ENCODE measurements at places on chromosomes 7 and 10.

- DNase-seq = no peak
These were observed 3.7 kb upstream of the HDAC9 start for GRCh38 chr7:18491871-18492270.

DNA sequence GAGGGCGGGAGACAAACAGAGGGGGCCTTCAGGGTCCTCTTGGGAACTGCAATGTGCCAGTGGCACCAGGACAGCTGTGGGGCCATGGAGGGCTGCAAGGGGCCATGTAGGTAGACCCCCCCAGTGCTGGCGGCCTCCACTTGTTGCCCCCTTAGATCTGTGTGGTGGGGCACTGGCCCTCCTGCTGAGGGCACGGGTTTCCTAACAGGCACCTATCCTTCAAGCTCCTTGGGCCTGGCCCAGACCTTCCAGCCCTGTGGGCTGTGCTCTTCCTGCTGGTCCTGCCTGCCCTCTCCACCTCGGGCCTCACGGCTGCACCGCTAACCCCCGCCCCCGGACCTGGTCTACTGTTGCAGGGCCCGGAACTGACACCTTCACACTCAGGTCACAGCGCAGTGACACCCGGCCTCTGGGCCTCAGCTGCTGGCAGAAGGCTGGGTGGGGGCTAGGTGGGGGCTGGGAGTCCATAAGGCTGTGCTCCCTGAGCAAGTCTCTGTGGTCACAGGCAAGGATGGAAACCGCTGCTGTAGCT lies 12.6 kb downstream of the RASGEF1A start:
- DNase-seq = no peak

DNA sequence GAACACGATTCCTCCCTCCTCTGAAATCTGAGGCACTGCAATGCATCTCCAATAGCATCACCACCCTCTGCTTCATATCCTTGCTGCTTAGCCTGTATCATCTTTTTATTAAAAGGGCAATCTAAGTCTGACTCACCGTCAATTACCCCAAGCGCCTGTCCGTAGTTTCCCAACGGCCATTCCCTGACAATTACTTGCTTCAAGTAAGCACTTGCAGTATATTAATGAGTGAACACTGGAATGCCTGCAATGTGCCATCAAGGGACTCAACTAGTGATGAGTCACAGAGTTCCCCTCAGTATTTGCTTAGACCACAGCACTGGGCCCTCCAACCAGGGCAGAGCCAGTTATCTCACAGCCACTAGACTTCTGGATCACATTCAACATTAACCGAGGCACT lies 19.5 kb upstream of the PPP1R3C start:
- no peak for DNase-seq

GRCh38 chr7:37448636-37449361 lies at the start of gene ELMO1:
Gene ELMO1 (minus strand): TSS chr7:37448864. CDS start chr7:37342690, 106,174 bp downstream.
- peak; percentile 29 for DNase-seq

GRCh38 chr7:93884541-93884940 lies 6.0 kb downstream of the TFPI2 start:
- no peak for DNase-seq

- no peak for DNase-seq
These were observed 24.0 kb downstream of the NPC1L1 start for GRCh38 chr7:44517175-44517574.

DNA sequence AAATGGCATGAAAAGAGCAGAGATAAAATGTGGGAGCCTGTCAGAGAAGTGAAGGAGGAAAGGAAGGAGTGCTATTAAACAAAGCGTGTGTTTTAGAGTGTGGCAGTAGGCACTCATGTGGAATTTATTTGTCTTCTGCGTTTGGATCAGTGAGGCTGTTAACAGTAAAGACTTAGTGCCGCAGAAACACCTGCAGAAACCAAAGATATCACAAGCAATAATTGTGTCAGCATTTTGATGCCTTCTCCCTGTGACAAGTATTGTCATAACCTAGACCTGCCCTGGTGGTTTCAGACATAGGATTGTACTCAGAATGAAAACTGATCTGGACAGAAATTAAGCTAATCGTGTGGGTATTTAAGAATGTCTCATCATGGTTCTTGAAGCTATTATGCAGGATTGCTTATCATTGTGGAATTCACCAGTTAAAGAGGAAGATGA lies 191.0 kb downstream of the CAMK1D start:
- DNase-seq = no peak

GRCh38 chr7:95875519-95875918 lies 103.2 kb downstream of the DYNC1I1 start:
- DNase-seq = no peak

DNA sequence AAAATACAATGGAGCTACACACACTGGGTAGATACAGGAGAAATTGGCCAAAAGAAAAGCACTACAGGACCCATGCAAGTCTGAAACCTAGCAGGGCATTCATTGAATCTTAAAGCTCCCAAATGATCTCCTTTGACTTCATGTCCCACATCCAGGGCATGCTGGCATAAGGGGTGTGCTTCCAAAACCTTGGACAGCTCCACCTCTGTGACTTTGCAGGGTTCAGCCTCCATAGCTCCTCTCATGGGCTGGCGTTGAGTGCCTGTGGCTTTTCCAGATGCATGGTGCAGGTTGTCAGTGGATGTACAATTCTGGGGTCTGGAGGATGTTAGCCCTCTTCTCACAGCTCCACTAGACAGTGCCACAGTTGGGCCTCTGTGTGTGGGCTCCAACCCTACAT lies 626.3 kb upstream of the POT1 start:
- DNase-seq = no peak

- DNase-seq = no peak
These were observed 339.9 kb upstream of the PODXL start for GRCh38 chr7:131896165-131896863.

DNA sequence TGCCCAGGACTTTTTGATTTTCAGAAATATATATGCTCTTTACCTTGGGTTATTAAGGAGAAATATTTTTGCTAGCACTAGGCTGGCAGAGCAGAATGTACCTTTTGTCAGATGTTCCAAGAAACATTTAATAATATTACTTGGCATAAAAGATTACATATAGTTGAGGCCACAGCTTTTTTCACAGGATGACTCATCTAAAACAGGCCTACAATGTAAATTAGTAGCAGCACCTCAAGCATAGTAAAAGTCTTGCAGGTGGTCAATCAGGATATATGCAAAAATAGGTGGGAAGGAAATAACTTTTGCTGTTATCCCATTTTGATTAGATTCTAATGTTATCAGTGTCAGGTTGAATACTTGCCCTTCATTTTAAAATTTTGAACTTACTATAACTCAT lies 14.9 kb upstream of the ITGB1 start:
- no peak for DNase-seq

- no peak for DNase-seq
These were observed 156.2 kb downstream of the PLPP4 start for GRCh38 chr10:120613180-120613579.

- no peak for DNase-seq
These were observed 44.3 kb downstream of the CCDC71L start for GRCh38 chr7:106616708-106617051.

GRCh38 chr10:42941790-42942189 lies 135.1 kb upstream of the RET start:
- no peak for DNase-seq

GRCh38 chr7:93117327-93117726 lies 452 bp downstream of the SAMD9 start:
- no peak for DNase-seq

DNA sequence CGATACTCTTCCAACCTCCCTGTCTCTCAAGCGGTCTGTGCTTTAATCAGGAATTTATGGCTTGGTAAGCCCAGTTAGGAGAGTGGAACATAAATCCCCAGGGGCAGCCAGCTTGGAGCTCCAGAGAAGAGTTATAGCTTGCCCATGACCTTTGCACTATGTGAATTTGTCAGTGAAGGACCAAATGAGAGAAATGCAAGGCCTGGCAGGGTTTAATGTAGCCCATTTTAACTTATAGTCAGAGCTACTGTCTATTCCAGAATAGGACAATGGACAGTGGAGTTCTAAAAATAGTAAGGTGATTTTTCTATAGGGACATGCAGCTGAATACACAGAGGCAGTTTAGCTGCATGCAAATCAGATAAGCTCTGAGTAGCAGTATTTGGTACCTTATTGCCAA lies 142.6 kb upstream of the CAV2 start:
- DNase-seq = no peak

DNA sequence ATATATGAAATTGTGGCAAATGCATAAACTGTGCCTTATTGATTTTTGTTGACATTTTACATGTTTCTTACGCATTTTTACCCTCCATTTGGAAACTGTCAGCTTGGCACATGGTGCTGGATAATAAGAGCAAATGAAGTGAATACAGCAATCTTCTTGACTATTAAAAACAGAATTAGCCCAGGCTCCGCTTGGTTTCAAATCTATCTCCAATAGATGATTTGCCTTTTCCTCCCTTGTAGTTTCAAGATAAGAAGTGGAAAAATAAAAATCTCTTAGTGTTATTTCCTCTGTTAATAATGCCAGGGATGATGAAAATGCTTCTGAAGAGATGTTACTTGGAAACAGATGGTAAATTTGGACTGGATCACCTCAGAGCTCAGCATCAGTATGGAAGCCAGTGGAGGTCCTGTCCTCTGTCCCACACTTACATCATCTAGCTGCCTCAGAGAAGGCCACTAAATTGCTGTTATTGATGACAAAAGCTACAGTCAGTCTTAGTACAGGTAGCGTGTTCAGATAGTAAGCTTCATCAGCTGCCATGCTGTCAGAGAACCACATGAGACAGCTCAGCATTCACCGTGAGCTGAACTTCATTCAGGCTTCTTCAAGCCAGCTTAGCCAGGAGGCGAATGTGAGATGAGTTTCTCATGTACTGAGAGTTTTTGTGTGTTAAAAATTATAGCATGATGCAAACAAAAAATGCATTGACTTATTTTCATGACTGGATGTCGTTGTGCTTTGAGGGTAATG lies 246.8 kb downstream of the CELF2 start:
- no peak for DNase-seq

DNA sequence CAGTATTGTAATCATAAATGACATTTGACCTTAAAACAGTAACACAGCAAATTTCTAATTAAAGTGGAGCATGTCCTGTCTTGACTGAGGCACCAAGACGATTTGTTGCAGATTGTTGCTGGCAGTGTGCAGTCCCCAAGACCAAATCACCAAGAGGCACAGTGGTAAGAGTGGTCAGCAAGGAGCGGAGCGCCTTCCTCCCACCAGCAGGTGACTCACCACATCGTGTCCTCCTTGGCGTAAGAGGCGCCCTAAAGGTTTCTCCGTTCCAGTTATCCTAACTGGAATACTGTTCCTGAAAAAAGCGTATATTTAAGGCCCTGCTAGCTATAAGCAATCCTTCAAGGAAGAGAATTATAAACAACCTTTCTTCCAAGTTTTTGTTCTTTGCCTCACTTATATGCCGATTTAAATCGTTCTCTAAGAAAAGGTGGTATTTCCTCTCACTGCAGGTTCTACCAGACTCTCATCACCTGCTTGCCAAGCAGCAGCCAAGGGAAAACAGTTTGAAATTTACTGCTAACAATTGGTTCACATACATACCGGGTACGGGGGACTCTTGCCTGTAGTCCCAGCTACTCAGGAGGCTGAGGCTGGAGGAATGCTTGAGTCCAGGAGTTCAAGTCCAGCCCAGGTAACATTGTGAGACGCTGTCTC lies 10.7 kb upstream of the REPIN1 start:
- no peak for DNase-seq

GRCh38 chr10:24439935-24440334 lies 231.0 kb downstream of the KIAA1217 start:
- DNase-seq = no peak

DNA sequence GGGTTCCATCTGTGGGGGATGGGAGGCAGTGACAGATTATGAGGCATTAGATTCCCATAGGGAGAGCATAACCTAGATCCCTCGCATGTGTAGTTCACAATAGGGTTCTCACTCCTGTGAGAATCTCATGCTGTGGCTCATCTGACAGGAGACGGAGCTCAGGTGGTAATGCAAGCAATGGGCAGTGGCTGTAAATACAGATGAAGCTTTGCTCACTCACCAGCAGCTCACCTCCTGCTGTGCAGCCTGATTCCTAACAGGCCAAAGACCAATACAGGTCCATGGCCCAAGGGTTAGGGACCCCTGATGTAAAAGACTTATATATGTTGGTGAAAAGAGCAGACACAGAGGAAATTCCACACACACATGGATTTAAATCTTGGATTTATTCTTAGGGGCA lies 370.2 kb downstream of the NRG3 start:
- DNase-seq = no peak

- DNase-seq = no peak
These were observed 106.9 kb upstream of the ZNF746 start for GRCh38 chr7:149604521-149604920.

DNA sequence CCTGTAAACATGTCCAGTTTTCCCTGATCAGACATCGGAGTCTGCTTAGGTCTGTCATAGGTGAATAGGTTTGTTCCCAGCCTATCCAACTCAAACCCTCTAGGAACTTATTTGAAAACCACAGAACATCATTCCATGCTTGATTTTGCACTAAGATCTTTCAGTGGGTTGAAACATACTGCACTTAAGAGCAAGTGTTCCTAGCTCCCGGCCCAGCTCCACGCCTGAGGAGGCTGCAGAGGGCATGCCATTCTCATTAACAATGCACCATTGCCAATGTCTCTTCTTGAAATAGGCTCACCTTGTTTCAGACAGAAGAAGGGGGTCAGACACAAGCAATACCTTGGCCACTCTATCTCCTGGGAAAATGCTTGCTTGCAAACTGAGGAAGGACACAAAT lies 78.0 kb upstream of the EGR2 start:
- DNase-seq = no peak

GRCh38 chr10:12013926-12014325 lies 28.7 kb downstream of the UPF2 start:
- DNase-seq = no peak

GRCh38 chr7:129889133-129889844 lies 63.5 kb downstream of the UBE2H start:
- no peak for DNase-seq

GRCh38 chr10:102668326-102669107 lies 24.2 kb downstream of the TRIM8 start:
- no peak for DNase-seq

DNA sequence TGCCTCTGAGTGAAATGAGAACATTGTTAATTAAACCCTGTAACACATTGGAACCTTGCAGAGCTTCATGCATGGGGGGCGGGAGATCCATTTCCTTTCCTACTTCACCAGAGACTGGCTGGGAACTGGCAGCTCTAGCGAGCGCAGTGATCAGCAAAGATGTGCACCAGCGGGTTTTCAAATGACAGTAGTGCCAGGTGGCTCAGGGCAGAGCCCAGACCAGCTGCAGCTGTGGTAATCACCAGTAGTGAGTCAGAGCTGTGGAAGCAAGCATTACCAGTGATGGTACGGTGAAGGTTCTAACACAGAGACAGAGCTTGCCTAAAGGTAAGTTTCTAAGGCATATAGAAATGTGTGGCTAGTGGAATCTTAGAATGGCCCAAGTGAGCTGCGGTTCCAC lies 1009.7 kb upstream of the CELF2 start:
- no peak for DNase-seq

DNA sequence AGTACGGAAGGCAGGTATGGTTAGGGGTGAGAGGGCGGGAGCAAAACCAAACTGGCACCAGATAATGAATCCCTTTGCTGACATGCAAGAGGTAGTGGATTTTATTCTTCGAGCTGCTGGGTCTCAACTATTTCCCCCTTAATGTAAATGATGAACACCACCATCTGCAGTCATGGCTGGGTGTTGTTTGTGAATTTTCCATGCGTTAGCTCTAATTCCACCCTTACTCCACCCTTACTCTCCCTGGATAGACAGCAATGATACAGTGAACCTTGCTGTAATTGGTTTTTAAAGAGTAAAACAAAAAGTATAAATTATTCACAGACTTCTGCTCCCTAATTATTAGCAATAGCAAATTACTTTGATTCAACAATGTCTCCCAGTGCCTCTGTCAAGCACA lies 74.5 kb upstream of the PDE1C start:
- DNase-seq = no peak

- DNase-seq = no peak
These were observed 109.3 kb downstream of the GRK5 start for GRCh38 chr10:119316729-119317097.

Measured in amygdala (tissue), 56 donors.